ENCODE measurements at places on chromosomes 1 and 21.

GRCh38 chr1:23400324-23401114 is 24.0 kb downstream of the TCEA3 start:
- DNase-seq: no peak

DNA sequence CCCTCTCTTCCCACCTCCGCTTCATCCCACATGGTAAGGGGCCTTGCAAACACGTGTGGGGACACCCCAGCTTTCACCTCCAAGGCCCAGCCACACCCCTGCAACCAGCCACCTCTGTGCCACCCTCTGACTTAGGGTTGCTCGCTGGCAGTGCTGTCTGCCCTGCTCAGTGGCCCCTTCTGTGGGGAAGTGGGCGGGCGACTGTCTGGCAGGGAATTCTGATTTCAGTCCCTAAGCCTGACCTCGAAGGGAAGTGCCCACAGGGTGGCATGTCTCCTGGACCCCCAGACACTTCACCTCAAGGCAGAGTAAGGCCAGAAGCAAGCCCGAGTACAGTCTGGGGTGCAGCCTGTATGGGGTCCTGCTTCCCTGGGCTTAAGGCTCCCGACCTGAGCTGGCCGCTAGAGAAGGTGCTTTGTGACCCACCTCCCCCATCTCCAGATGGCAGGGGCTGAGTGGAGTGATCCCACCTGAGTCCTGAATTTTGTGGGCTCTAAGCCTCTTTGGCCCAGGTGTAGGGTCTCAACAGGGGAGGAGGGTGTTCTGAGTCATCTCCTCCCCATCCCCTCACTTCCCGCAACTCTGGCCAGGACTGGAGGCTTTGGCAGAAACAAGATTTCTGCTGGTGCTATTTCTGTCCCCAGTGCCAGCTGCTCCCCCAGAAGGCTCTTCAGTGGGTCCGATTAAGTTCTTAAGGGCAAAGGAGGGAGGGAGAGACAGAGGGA is 7.0 kb downstream of the RD3 start:
- DNase-seq: no peak

- no peak for DNase-seq
These were observed 92.9 kb downstream of the LTN1 start for GRCh38 chr21:28899744-28900143.

DNA sequence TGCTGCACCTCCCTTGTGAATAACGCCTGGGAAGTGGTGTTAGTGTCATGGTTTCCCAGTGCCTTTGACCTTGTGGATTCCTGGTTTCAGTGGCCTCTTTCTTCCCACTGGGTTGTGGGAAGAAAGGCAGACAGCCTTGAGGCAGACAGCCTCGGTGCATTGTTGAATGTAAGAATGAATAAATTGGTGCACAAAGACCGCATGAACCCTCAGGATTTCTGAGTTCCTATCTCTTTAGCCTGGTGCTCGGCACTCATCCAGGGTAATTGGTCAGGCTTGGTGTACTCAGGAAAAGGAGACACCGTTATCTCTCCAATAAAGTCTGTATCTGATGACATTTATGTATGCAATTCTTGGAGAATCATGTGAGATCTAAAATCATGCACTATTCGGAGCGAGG is 5.1 kb downstream of the ZNF362 start:
- no peak for DNase-seq

DNA sequence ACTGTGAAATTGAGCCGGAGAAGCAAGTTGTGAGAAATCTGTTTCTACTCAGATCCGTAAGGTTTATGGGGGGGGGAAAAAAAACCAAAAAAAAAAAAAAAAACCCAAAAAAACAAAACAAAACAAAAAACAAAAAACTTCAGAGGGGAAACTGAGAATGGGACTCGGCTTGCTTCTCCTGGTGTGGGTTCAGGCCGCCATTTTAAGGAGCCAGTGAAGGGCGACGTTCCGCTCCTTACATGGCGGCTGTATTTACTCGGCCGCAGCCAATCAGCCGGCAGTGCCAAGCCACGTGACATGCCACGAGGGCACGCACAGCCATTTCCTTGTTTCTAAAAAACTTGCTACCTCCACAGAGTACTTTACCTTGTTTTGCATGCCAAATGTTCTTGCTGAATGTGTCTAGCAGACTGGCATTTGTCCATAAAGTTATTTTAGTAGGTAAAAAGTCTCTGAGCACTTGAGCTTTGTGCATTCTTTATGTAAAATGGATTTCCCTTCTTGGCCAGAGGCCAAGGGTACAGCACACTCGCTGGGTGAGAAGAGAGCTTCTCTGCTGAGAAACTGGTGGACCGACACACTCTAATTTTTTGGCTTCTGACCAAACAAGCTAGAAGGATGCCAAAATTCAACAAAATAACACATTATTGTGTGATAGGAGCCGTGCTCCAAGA is 101.8 kb downstream of the NFIA start:
- DNase-seq: peak; percentile 74

DNA sequence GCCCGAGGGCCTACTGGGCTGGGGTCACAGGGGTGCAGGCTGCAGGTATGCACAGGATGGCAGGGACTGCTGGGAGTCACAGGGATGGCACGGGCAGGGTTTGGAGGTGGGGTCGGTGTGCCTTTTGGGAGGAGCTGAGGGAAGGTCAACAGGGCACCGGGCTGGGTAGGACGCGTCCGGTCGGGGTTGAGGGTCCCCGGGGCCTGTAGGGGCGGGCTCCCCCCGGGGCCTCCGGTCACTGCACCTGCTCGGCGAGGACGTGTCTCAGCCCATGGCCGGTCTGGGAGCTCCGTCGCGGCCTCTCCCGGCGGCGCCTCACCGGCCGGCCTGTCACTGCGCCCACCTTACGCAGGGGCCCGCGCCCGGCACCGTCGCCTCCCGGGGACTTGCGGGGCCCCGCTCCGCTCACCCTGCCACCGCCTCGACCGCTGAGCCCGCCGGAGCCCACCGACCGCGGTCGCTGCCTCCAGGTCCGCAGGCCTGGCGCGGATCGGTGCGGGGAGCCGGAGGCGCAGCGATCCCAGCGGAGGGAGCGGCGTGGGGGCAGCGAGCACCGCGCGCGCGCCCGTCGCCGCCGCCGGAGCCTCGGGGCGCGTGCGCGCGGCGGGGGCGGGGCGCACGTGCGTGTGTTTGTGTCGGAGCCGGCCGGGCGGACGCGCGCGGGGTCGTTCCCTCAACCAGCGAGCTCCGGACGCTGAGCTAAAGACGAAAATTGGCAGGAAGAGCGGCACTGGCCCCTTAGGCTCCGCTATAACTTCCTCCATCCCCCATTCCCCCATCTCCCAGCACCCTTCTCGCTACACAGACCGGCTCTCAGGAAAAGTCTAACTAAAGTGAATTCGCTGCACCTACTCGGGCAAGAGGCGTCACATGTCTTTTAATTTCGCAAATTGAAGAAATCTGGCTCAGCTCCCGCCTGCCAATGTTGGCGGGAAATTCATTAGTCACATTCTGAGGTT is at the start of gene AMIGO1:
Gene AMIGO1 (minus strand): TSS at position 552 of the 959 bp plus-strand sequence. CDS start 815 bp downstream, outside the sequence.
- peak; percentile 59 for DNase-seq

- no peak for DNase-seq
These were observed 28.8 kb downstream of the DR1 start for GRCh38 chr1:93374334-93375106.

GRCh38 chr1:201026836-201027235 is 3.3 kb upstream of the KIF21B start:
- no peak for DNase-seq

DNA sequence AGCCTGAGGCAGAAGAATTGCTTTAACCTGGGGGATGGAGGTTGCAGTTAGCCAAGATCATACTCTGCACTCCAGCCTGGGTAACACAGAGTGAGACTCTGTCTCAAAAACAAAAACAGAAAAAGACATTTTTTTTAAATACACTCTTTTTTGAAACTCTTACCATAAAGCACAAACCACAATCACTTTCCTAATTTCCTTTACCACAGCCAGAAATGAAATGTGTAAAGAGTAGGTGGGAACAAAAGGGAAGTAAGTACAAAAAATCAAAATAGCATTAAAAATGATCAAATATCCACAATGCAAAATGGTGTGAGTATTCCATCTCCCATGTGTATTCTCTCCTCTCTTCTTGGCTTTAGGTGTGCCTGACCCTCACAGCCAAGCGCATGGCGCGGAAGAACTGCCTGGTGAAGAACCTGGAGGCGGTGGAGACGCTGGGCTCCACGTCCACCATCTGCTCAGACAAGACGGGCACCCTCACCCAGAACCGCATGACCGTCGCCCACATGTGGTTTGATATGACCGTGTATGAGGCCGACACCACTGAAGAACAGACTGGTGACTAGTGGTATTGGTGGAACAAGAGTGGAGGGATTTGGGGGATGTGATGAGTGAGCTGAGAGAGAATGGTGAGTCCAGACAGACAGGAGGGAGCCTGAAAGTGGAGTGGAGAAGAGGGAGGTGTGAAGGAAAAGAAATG is 14.9 kb downstream of the ATP1A4 start:
- no peak for DNase-seq

- no peak for DNase-seq
These were observed 5.6 kb downstream of the LPAR3 start for GRCh38 chr1:84887261-84887934.

DNA sequence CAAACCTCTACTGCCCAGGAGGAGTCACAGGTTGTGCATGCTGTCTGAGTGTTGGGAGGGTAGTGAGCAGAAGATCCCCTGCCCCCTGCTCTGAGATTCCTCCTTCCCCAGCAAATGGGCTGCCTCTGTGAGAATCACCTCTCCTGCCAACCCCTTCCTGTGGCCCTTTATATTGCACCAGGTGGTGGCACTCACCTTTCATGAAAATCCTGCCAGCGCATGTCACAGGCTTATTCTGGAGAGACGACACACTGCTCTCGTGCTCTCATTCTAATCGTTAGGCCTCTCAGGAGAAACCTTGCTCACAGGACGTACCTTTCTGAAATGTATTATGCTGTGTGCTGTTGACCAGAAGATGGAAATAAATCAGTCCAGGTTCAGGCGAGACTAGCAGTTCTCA is 113.7 kb downstream of the RGL1 start:
- DNase-seq: peak; percentile 16

GRCh38 chr21:20943561-20943997 is 54.6 kb upstream of the NCAM2 start:
- no peak for DNase-seq

GRCh38 chr1:201718346-201719202 is 110.4 kb upstream of the IPO9 start:
- no peak for DNase-seq

DNA sequence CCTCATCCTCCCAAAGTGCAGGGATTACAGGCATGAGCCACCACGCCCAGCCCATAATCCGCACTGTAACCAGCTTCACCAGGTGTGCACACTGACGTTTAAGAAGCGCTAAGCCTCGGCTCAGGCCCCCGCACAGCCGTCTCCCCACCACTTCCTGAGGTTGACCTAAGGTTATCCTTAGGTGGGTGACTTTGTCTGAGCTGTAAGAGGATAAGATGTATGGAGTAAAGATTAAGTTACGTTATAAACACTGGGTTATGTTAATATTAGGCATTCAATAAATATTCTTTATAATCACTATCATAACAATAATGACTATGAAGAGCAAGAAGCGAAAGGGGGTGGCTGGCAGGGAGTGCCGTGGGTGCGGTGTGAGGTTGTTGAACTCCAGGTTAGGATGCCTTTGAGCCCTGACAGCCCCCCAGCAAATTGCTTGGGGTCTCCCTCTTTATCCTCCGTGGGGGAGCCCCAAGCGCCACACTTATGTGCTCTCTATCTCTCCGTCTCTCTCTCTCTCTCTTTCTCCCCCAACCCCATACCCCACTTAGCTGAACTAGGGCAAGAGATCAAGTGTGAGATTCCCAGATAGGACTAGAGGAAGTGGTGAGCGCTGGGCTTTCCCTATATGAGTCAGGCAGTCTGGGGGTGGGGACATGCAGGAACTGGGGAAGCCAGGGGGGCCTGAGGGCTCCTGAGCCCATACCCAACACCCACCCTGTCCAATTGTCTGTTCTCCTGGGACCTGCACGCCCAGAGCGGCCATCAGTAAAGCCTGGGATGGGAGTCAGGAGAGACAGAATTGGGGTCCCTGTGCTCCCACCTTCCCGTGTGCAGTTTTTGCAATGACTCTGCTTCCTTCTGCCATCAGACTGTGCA is 7.6 kb downstream of the EFHD2 start:
- no peak for DNase-seq

DNA sequence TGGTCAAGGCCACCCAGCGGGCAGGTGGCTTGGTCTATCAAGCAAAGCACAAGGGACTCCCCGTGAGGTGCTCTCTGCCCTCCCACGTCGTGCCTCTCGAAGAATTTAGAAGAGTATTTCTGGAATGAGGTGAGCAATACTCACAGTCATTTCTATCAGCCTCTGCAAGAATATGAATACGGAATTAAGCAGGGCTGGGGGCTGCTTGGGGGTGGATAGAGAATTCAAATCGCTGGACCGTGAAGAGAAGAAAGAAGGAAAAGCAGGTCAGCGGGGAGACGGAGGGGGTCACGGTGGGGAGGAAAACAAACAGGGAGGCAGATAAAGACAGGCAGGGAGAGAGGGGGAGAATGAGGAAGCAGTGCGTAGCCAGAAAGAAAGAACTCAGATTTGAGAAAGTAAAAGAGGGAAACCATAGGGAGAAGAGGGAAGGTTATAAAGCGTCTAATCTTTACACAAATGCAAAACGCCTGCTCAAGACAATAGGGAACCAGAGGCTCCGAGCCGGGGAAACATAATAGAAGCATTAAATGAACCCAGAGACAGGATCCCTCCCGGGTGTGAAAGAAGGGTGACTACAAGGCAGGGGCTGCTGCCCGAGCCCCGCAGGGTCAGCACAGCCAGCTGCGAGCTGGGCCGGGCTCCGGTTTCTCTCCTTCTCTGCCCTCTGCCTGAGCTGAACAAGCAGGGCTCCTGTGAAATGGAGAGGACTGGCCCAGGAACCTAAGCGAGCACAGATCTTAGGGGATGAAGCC is 2.1 kb upstream of the EDN2 start:
- DNase-seq: no peak

DNA sequence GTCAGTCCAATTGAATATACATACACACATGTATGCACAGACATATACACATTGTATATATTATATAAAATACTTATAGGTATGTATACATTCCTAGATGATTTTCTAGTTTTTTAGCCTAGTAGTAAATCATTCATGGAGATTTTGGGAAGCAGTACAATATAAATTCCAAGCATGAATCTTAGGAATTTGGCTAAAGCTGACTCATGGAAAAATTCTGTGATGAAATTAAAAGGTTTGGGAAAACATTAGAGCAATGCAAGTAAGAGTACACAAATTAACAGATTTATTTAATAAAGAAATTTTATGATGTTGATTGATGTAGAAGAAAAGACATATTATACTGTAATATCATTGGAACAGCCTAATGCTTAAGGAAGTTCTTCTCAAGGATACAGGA is 43.7 kb upstream of the PTGFR start:
- DNase-seq: no peak

DNA sequence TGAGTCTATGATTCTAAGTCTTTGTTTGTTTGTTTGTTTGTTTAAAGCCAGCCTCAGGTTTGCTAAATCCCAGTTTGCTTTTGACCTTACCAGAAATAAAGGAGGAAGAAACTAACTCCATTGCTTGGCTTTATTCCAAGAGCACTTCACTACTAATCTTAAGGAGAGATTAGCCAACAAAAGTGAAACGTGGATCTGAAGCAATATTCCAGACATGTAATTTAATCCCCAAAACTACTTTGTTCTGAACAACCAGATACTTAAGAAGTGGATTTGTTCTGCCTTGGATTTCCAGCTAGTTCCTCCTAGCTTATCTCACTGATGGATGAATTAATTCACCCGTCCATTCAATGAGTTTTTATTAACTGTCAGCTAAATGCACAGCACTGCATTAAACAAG is 15.9 kb upstream of the CEP350 start:
- no peak for DNase-seq

GRCh38 chr1:66452162-66452561 is 81.8 kb upstream of the SGIP1 start:
- DNase-seq: no peak

Data from NCI-H2171 (cell line).